ENCODE measurements at places on chromosomes 2 and 18. TPM values are rescaled to one million over a fixed set of nuclear protein-coding genes. Genes with fewer than 3 reads are reported as not detected.

The LCLAT1 gene
- 10.6 TPM for polyA plus RNA-seq

The TUBA4B gene
- polyA plus RNA-seq = not detected

DNA sequence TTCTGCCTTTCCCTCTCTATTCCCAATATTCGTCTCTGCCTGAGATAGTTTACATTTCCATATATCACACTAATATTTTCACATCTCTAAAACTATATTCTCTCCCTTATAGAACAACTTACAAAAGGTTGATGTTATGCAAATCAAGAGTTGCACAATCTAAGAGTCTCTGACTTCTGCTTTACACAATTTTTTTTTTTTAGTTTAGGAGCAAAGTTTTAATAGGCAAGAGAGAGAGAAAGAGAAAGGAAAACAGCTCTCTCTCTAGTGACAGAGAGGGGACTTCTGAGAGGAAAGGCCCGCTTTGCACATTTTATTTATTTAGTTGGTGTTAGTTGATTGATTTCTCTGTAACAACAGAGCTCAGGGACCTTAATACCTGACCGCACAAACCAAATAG is 380.2 kb downstream of the TXNL1 start:
- no peak for DNase-seq

GRCh38 chr18:40013001-40013609 is 1941.9 kb upstream of the PIK3C3 start:
- no peak for DNase-seq
